ENCODE measurements at places on chromosomes 1 and 21. TPM values are rescaled to one million over a fixed set of nuclear protein-coding genes. Genes with fewer than 3 reads are reported as not detected.

The GJA9 gene
- total RNA-seq = 1.4 TPM

The CFHR1 gene
- total RNA-seq = not detected

The CADM3 gene
- 3.2 TPM for total RNA-seq

The FMO3 gene
- total RNA-seq = not detected

The KIF2C gene
- 2.6 TPM for total RNA-seq

The S100A8 gene
- 6.7 TPM for total RNA-seq

The SGIP1 gene
- total RNA-seq = 2.4 TPM

The WDR64 gene
- total RNA-seq = 0.24 TPM

The PCP4L1 gene
- not detected for total RNA-seq

The NR1I3 gene
- 0.53 TPM for total RNA-seq

The MNDA gene
- 2.2 TPM for total RNA-seq

The THEM5 gene
- total RNA-seq = not detected

The PLA2G5 gene
- 0.58 TPM for total RNA-seq

The TMEM79 gene
- total RNA-seq = 4.0 TPM

The TRIM17 gene
- not detected for total RNA-seq

The SPRR2B gene
- total RNA-seq = not detected

DNA sequence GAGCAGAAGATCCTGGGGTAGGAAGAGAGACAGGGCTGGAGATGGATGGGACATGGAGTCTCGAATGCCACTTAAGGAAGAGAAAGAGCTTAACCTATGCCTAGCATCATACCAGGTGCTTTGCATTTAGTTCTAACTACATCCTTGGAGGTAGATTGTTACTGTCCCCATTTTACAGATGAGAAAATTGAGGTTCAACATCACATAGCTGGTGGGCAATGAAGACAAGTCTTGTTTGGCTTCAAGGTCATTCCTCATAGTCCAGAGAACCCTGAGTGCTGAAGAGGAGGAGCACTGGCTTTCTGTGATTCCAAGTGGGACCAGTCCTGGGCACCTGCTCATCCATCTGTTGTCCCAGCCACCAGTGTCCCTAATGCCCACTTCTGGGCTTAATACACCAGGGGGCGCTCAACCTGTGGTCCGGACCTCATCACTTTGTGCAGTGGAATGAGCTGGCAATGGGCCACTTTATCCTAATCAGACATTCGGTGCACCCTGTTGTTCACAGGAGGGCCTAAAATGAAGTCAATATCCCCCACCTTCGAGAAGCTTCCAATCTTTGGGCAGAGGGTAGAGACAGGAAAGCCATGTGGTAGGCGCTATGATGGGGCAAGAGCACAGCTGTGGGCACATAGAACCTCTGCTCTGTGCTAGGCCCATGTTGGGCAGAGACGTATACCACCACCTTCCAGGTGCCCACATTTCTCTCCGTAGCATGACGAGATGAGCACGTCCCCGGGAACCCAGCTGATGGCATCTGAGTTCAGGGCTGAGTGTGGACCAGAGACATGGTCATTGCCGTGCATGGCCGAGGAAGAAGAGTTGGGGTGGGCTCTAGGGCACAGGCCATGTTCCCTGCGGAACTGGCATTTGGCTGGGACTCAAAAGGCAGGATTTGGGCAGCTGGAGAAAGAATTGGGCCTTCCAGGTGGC, 9.2 kb downstream of the RPS6KA1 start:
- no peak for DNase-seq

GRCh38 chr1:181334724-181335123, 148.6 kb upstream of the CACNA1E start:
- DNase-seq = no peak

DNA sequence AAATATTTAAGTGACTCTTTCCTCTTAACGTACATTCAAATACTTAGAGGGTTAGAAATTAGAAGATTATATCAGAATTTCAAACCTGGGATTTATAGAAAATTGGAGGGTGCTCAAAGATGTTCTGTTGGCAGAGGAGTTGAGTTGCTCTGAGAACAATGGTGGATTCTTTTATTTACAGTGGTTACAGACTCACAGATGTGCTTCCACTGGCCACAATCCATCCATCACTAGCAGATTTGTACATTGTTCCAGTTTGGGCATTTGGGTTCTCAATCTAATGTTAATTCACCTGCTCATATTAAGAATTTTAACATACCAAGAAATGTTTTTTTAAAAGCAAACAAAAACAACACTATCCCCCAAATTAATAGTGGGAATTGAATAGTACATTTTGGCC, 23.5 kb downstream of the DNAJC6 start:
- no peak for DNase-seq

DNA sequence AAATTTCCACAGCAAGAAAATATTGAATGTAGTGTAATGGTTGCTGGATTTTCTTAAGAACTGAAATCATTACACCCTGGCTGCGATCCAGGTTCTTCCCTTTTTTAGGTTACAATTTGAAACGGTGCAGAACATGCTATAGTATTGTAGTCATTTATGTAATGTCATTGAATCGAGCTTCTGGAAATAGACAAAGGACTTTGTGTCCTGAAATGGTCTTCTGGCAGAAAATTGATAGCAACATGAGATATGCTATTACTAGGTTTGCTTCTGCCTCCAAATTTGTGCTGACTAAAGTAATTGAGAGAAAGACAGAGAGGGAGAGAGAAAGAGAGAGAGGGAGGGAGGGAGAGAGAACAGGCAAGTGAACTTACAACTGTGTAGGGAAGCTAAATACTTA, 146.2 kb upstream of the NFIA start:
- DNase-seq = no peak

DNA sequence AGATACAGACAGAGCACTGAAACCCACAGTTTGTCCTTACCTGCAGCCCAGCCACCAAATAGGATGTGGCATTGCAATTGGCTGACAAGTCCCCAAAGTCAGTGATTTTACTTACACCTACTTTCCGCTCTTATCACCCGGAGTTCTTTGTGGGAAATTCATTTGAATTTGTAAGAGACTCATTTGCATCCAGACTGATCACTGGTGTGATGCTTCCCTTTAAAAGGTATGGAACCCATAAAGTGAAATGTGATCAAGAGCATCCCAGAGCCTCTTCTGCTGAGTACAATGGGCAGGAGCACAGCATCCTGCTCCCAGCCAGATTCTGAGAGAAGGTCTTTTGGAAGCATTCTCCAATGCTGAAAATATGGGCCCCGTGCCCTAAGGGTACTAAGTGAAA, 161.4 kb downstream of the DAB1 start:
- no peak for DNase-seq

- no peak for DNase-seq
Measured at GRCh38 chr1:231040800-231041718, 1.0 kb upstream of the FAM89A start.

GRCh38 chr1:15682936-15683341, 1.2 kb upstream of the PLEKHM2 start:
- DNase-seq = no peak

- DNase-seq = no peak
Measured at GRCh38 chr1:56696663-56697062, 51.5 kb downstream of the PRKAA2 start.

- no peak for DNase-seq
Measured at GRCh38 chr1:2009101-2010053, 5.8 kb upstream of the CFAP74 start.

DNA sequence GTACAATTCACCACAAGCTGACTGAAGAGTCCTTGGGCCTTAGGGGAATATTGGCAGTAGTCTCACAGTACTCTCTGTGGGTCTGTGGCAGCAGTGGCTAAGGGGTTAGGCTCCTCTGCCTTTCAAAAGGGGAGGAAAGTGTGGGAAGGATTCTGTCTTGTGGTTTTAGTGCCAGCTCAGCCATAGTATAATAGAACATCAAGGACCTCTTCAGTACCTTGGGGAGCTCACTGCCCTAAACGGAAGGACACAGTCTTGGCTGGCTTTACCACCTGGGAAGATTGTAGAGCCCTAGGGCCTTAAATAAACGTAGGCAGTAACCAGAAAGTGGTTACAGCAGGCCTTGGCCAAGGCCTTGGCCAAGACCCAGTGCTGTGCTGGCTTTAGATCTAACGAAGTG, 265.7 kb downstream of the COL11A1 start:
- DNase-seq = no peak

DNA sequence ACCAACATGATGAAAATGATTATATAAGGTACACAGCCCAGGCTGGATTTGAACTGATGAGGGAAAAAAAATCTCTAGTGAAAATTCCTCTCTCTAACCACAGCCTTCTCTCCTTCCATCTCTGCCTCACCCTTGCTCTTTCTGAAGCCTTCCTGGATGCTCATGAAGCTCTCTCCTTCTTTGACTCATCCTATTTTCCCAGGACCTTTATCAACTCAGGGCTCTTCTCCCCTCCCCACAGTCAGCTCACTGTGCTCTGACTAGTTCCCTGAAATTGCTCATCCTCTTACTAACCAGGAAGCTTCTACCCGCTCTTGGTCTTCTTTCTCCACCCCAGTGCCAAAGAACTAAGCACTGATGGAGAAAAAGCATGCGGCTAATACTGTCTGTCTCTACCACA, 46.4 kb upstream of the ERG start:
- no peak for DNase-seq

- DNase-seq = no peak
Measured at GRCh38 chr1:38865112-38865715, 5.6 kb upstream of the RRAGC start.

- no peak for DNase-seq
Measured at GRCh38 chr1:8727809-8728213, 89.6 kb downstream of the RERE start.

GRCh38 chr1:158654086-158654485, 32.4 kb downstream of the SPTA1 start:
- DNase-seq = no peak

- no peak for DNase-seq
Measured at GRCh38 chr1:179369751-179370341, 4.1 kb downstream of the AXDND1 start.

- DNase-seq = no peak
Measured at GRCh38 chr1:229563241-229563640, 4.7 kb upstream of the ABCB10 start.

DNA sequence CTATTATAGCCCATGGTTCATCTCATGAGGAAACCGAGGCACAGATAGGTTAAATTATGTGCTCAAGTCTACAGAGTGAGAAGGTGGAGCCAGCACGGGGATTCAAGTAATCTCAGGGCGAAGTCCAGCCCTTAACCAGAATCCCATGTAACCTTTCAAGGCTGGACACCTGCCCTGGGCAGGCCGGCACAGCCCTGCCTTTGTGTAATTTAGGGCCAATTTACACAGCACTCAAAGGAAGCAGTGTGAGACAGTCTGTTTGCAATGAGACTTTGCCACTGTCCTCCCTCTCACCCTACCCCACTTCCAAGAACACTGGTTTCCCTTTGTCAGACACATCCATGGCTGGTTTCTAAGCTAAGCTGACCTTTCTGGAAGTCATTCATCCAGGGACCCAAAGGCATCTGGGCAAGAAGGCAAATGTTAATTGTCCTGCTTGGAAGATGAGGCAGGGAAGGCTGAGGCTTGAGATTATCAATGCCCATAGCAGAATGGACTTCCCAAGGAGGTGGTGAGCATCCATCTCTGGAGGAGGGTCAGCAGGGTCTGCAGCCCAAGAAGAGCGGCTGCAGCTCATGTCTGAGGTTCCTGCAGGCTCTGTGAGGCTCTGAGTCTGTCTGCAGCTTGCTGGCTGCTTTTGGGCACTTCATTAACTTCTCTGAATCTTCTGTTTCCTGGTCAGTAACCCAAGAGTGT, 159.2 kb downstream of the TRABD2B start:
- peak; percentile 65 for DNase-seq

- DNase-seq = no peak
Measured at GRCh38 chr1:197356723-197357533, 88.9 kb downstream of the CRB1 start.

DNA sequence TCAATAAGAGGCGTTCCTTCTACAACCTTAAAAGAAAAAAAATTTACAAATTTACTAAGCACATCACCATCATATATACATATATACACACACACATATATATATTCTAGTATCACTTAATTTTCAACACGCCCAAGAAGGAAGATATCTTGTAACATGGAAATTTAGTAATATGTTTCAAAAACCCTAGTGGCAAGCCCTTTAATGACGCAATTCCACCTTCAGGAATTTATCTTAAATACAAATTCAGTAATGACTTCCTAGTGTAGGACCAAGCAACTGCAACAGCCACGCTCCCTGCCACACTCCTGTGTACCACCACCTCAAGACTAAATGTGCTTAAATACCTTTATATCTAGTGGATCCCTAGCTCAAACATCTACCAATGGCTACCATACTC, 12.5 kb downstream of the LBR start:
- DNase-seq = no peak

- peak; percentile 38 for DNase-seq
Measured at GRCh38 chr1:192516776-192517297, 58.7 kb upstream of the RGS1 start.

- DNase-seq = no peak
Measured at GRCh38 chr1:68974447-68974846, 477.6 kb upstream of the DEPDC1 start.

DNA sequence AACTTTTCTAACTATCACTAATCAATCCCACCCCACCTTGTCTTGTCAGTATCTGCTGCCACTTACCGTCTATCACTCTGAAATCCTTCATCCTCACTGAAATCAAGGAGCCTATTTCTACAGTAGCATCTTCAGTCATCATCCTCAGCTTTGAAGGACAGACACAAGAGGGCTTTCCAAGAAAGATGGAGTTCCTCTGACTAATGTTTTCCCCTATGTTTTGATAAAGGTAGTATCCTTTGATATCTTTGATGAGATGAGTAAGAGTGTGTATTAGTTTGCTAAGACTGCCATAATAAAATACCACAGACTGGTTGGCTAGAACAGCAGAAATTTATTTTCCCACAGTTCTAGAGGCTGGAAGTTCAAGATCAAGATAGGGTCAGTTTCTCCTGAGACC, 101.8 kb upstream of the VAV3 start:
- DNase-seq = no peak

DNA sequence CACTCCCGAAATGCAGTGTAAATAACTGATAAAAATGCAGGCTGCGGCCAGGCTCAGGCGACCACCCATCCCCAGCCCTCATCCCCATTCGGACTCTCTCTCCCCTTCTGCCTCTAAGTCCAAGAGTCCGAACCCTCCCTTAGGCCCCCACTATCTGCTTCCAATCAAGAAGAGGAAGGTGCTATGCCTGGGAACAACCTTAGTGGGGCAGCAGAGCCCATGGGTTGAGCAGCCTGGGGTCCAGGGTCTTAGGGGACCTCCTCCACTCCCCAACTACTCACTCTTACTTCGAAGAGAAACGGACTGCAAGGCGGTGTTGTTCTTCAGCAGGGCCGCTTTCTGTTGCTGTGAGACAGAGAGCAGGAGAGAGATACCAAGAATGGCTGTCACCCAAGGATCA, 12.2 kb downstream of the ARHGEF2 start:
- no peak for DNase-seq

Data from left colon (tissue), 2 donors.